Stimulated activated CD8-positive, alpha-beta memory T cell treated with anti-CD3 and anti-CD28 coated beads, Interleukin-15, amount 100 ng/mL, for 1 hour (primary cell): ENCODE measurements at places on chromosomes 7 and 10.

GRCh38 chr10:13894412-13895093, 307.8 kb downstream of the PRPF18 start:
- no peak for DNase-seq

- DNase-seq = no peak
Observed at GRCh38 chr10:17888189-17888588, 63.5 kb upstream of the SLC39A12 start.

GRCh38 chr10:130215151-130215930, 79.2 kb downstream of the GLRX3 start:
- DNase-seq = no peak

DNA sequence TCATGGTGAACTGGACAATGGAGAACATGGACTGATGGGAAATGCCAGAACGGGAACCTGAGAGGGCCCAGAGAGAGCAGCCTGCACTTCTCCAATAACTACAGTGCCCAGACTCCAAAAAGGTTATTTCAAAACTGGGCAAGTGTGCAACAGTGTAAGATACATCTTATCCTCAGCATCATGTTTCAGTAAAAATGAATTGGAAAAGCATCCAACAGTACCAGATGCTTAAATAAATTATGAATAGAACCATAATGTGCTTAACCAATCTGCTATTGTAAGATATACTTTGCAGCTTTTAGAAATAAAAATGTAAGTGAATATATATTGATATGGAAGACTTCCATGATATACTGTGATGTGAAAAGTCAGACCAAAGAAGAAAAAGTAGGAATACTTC, 303.3 kb downstream of the GRID1 start:
- no peak for DNase-seq

DNA sequence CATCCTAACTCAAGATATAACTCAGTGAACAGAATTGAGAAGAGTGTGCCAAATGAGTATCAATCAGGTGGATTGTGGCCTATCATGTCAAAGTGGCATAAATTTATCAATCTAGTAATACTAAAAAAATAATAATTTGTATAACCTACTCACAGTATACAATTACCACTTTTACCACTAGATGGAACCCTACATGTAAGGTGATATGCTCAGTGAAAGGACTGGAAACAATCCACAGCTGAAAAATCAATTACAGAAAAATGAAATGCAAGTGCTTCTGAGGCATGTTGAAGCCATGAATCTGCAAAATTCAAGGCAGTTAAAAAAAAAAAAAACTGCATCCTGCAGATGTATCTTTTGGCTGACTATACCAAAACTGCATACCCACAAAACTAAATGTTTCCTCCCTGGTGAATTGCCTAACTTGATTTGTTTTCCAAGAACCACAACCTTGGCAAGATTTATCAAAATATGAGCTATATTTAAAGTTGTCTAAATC, 13.9 kb downstream of the ARHGAP19 start:
- no peak for DNase-seq

GRCh38 chr7:9201928-9202327, 768.5 kb downstream of the NXPH1 start:
- DNase-seq = no peak

- DNase-seq = no peak
Observed at GRCh38 chr10:25849988-25850387, 84.0 kb upstream of the MYO3A start.

- no peak for DNase-seq
Observed at GRCh38 chr7:151818674-151819519, 58.0 kb downstream of the PRKAG2 start.

GRCh38 chr7:150685219-150686029, at the start of gene GIMAP2:
TSS of gene GIMAP2 (plus strand) at chr7:150685706. CDS start at chr7:150687060, 1,354 bp downstream.
- no peak for DNase-seq

DNA sequence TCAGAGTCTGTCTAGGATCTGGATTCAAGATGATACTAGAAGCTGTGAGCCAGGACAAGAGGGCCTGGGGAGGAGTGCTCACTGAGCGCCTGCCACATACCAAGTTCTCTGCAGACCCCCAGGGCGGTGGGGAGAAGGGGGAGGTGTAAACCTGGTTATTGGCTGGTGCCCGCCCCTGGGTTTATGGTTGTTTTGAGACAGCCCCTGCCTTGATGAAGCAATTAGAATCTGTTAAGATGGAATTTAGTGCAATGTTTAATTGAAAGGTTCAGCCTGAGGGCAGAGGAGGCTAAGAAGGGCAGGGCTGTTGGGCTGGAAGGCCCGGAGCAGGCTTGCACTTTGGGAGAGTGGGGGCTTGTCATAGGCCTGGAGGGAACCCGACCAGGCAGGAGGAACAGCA, 42.7 kb downstream of the PRF1 start:
- no peak for DNase-seq

GRCh38 chr10:108443636-108444035, 1279.1 kb upstream of the SORCS1 start:
- DNase-seq = no peak

- DNase-seq = no peak
Observed at GRCh38 chr10:4254101-4254994, 469.3 kb upstream of the KLF6 start.

DNA sequence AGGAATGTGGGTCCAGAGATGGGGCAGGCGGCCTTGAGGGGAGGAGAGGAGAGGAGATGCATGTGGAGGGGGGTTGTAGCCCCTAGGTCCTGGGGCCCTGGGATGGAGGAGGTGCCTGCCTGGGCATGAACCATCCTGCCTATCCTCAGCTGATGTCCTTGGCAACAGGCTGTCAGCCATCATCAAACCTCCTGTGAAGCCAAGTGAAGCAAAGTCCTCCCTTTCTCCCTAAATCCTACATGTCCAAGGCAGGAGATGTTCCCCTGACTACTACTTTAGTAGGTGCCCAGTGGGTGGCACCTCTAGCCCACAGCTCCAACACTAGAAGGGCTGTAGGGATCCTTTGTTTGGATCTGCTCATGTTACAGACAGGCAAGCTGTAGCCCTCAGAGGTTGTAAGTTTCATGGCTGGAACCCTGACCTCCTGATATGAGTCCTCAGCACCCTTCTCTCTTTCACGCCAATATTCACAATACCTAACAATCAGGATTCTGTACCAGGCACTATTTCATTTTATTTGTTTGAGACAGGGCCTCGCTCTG, 66.6 kb upstream of the SYPL1 start:
- DNase-seq = no peak

DNA sequence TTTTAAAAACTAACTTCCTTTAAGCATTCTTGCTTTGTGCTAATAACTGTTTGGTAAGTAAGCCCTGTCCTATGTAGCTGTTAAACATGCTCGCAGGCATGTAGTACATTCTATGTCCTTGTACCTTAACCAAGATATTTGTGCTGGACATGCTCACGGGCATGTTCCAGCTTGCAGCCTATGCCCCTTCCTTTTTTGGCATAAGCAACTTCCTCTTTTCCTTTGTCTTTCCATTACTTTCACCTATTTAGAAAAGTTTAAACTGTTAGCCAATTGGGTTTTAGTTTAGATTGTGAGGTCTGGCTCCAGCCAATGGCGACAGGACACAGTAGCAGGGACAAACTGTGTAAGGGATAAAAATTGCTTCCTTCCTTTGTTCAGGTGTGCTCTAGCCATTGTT, 14.4 kb upstream of the APBB1IP start:
- DNase-seq = no peak
